Activated CD4-positive, alpha-beta T cell treated with anti-CD3 and anti-CD28 coated beads, Interleukin-2, amount 50 U/mL, for 1 hour (primary cell): ENCODE measurements at places on chromosomes 11 and 22.
A peak's percentile ranks its signal among the peaks of the same experiment; 100 is the strongest.

- DNase-seq = no peak
These were observed 41.8 kb downstream of the MMP20 start for GRCh38 chr11:102583141-102583873.

DNA sequence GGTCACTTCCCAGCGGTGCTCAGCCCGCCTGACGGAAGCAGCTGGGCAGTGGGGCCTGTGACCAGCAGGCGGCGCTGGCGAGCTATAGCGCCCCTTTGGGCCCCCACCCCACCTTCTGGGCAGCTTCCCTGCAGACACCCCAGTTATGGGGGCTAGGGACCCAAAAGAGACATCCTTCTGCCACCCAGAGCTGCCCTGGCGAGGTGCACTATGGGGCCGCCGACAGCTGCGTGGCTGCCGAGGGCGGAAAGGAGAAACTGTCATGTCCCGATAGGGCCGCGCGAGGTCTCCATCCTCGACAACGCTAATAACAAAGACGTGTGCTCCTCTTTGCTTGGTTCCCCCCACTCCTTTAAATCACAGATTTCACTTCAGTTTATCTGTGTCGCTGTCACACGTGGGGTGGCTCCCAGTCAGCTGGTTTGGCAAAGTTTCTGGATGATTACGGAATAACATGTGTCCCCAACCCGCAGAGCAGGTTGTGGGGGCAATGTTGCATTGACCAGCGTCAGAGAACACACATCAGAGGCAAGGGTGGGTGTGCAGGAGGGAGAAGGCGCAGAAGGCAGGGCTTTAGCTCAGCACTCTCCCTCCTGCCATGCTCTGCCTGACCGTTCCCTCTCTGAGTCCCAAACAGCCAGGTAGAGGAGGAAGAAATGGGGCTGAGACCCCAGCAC, 673 bp upstream of the MYO7A start:
- peak; percentile 53 for DNase-seq

GRCh38 chr11:18776324-18776723, 15.3 kb downstream of the PTPN5 start:
- DNase-seq = no peak

DNA sequence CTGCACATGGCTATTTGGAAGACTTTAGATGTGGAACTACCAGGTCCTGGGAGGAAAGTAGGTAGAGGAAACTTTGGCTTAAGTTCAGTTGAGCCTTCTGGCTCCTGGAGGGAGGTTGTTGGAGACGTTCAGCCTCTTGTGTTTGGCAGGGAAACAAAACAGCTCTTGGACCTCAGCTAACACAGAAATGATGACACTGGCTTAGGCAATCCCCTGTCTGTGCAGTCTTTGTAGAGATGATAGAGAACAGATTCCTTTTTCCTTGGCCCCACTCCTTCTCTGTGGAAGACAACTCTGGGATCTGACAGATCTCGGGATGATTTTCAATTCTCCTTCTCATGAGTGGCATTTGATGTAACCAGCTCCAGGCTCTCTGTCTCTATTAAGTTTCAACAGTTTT, 428.5 kb downstream of the TMEM135 start:
- DNase-seq = no peak

GRCh38 chr22:22547692-22548300, 11.3 kb downstream of the PRAME start:
- no peak for DNase-seq

DNA sequence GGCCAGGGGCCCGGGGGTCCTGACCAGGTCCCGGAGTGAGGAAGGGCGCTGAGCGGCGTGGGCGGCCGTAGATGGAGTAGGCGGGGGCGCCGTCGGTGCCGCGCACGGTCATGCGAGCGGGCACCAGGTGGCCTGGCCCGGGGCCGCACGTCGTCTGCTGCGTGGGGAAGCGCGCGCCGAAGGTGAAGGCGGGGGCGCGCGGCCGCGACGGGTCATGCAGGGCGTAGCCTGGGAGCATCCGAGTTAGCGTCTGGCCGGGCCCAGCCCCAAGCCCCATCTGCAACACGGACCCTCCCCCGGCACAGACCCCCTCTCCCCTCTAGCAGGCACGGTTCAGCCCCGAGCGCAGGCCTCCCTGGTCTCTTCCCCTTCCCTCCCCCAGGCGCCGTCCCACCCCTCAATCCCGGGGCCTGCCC, 1.7 kb upstream of the TYMP start:
- DNase-seq = peak; percentile 61

DNA sequence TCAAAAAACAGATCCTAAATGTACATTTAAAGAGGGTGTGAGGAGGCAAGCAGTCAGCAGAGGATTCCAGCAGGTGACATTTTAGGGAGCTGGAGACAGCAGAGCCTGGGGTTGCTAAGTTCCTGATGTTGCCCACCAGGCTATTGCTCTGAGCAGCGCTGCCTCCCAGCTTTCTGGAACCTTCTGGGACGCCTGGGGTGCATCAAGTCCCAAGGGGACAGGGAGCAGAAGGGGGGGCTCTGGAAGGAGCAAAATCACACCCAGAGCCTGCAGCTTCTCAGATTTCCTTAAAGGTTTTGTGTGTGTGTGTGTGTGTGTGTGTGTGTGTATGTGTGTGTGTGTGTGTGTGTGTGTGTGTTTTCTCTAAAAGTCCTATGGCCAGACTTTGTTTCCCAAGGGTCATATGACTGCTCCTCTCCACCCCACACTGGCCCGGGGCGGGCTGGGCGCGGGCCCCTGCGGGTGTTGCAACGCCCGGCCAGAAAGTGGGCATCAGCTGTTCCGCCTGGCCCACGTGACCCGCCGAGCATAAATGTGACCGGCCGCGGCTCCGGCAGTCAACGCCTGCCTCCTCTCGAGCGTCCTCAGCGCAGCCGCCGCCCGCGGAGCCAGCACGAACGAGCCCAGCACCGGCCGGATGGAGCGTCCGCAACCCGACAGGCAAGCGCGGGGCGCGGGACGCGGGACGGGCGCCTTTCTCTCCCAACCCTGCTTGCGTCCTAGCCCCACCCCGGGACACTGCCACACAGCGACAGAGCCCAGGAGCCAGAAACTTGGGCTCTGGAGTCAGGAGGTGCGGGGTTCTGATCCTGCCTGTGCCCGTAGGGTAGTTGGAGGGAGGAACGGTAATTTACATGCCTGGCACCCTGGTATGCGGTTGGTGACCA, at the start of gene HMOX1:
TSS of gene HMOX1 (plus strand) at position 560 of the 887 bp plus-strand sequence. CDS start at position 638, 78 bp downstream.
- DNase-seq = peak; percentile 27

GRCh38 chr11:111938687-111939160, 1.6 kb downstream of the DIXDC1 start:
- no peak for DNase-seq

GRCh38 chr22:38554281-38554680, 15.7 kb downstream of the DMC1 start:
- no peak for DNase-seq

GRCh38 chr22:44642096-44642644, 59.8 kb upstream of the PRR5 start:
- DNase-seq = no peak

DNA sequence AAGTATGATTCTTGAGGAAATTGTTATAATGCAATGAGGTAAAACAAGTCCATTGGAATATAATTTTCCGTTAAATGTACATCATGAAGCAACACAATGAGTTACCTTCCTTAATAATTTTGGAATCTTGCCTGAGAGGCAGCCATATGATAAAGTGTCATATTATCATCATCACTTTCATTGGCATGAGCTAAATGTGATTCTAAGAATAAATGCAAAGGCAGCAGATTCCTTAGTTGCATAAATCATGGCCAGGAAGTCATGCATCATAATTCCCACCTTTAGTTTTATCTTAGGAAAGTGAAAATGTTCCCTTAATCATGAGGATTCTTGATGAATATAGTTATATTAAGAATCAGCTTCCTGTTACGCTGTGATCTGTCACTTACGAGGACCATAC, 14.2 kb upstream of the MMP1 start:
- no peak for DNase-seq

DNA sequence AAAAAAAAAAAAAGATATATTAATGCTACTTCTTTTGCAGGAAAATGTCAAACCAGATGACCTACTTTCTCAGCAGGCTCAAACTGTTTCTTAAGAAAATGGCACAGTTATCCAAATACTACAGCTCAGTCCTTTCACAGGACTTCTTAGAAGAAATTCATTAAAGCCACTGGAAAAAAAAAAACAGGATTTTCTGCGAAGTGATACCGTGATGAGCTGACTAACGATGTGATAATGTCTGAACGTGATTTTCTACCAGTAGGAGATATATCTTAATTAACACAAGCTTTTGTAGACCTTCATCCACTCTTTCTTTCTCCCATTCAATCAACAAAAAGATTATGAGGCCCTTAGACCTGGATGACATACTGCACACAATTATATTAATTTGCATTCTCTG, 132.4 kb downstream of the NOX4 start:
- DNase-seq = no peak

DNA sequence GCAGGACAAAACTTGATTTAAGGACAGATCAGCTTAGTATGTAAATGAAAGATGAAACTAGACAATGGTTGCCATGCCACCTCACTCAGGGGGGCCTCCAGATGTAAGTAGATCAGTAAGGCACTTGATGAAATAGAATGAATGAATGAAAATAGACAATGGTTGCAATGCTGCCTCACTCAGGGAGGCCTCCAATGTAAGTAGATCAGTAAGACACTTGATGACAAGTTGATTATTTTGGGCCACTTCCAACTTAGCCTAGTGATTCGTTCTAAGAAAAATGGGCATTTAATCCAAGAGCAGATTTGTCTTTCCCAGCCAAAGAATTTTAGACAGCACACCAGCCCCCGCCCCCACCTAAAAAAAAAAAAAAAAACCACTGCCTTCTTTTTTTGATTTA, 19.2 kb upstream of the SLC5A12 start:
- no peak for DNase-seq

- no peak for DNase-seq
These were observed 38.8 kb upstream of the PHF21A start for GRCh38 chr11:46160100-46160499.

- no peak for DNase-seq
These were observed 44.5 kb downstream of the FEZ1 start for GRCh38 chr11:125451400-125452124.

DNA sequence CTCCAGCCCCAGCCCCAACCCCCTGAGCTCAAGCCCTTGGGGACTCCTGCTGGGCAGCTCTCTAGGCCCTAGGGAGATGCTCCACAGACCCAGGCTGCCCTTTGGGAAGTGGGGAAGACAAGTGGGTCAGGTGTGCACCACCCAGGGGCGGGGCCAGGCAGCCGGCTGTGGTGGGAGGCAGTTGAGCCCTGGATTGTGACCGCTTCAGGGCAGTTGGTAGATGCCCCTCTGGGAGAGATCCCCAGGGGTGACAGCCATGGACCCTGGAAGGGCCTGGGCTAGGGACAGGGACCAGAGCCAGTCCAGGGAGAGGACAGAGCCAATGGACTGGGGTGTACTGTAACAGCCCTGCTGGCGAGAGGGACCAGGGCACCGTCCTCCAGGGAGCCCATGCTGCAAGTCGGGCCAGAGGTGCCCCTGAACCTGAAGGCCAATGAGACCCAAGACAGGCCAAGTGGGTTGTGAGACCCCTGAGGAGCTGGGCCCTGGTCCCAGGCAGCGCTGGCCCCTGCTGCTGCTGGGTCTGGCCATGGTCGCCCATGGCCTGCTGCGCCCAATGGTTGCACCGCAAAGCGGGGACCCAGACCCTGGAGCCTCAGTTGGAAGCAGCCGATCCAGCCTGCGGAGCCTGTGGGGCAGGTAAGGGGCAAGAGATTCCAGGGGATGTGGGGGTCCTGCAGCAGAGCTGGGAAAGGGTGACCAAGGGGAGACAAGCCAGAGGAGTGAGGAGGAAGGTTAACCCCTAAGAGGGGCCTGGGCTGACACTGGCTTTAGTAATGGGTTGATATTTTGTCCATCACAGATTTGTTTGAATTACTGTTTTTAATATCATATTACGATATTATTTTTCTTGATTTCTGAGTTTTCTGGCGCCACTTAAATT, at the start of gene IGLL5:
TSS of gene IGLL5 (plus strand) at position 196 of the 883 bp plus-strand sequence. CDS start at position 434, 238 bp downstream.
- no peak for DNase-seq

GRCh38 chr11:2787816-2788167, 88.0 kb upstream of the KCNQ1OT1 start:
- no peak for DNase-seq

- DNase-seq = no peak
These were observed 330.0 kb downstream of the DDX10 start for GRCh38 chr11:108994887-108995286.

- DNase-seq = no peak
These were observed 32.6 kb downstream of the NFAM1 start for GRCh38 chr22:42399315-42400271.

DNA sequence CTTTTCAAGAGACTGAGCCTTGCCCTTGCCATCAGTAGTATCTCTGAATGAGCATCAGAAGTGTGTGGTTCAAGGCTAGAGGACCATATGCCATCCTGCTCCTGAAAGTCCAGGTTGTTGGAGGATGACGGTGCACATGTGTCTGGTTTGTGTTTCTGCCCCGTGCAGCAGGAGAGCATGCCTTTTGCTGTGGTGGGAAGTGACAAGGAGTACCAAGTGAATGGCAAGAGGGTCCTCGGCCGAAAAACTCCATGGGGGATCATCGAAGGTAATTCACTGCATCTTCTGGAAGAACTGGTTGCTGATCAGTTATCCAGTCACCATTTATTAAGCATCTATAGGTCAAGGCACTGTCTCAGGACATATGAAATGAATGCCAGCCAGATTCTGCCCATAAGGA, 6.1 kb upstream of the WBP2NL start:
- DNase-seq = no peak

GRCh38 chr11:44306052-44306917, 3.7 kb downstream of the ALX4 start:
- no peak for DNase-seq

- DNase-seq = no peak
These were observed 91.6 kb upstream of the PARVA start for GRCh38 chr11:12285811-12286222.

GRCh38 chr22:37032535-37033460, 13.3 kb downstream of the MPST start:
- DNase-seq = no peak

DNA sequence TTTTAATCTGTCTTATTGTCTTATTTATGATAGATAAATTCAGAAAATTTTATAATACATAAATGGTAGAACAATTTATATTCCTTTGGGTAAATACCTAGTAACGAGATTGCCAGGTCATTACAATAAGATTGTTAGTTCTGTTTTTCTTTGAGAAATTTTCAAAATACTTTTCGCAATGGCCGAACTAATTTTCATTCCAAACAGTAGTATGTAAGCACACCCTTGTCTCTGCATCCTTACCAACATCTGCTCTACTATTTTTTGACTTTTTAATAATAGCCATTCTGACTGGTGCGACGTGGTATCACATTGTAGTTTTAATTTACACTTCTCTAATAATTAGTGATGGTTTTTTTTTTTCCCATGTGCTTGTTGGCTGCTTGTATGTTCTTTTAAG, 351.4 kb upstream of the LUZP2 start:
- no peak for DNase-seq

- no peak for DNase-seq
These were observed 57.9 kb upstream of the FSHB start for GRCh38 chr11:30172883-30173311.

DNA sequence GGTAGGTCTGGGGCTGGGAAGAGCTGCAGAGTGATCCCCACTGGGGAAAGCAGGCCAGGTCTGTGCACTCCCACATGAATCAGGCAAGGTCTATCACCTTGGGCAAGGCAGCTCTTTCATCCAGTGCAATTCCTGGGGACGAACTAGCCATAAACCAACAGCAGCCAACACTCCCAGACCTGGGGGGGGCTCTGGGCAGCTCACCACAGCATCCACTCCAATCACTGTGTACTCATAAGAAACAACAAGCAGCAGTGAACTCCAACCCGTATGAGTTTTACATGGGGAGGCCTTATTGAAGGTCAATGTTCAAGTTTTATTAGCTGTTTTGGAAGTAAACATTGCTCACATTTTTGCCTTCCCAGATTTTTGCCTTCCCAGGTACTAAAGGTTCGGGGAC, 157.4 kb upstream of the NAV2 start:
- no peak for DNase-seq
